ENCODE measurements at places on chromosomes 1 and 21.

- DNase-seq: no peak
Observed at GRCh38 chr1:244863491-244864252, 671 bp downstream of the HNRNPU start.

- DNase-seq: no peak
Observed at GRCh38 chr1:209397910-209398309, 185.6 kb upstream of the CAMK1G start.

DNA sequence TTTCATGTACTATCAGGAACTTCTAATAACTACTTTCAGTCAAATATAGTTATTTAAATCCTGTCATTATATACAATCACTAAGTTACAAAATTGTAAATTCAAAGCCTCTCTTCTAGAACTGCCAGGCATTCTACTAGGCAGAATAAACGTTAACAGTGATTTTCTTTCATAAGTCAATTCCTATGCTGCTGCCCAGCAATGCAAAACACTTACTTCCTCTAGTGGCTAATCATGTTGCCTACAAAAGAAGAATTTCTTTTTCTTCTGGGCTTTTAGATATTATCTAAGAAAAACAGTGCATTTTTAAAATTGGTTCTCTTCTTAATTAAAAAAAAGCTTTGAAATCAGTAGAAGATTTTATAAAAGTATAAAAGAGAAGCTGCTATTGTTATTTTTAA lies 509.8 kb upstream of the ADAMTS5 start:
- no peak for DNase-seq

DNA sequence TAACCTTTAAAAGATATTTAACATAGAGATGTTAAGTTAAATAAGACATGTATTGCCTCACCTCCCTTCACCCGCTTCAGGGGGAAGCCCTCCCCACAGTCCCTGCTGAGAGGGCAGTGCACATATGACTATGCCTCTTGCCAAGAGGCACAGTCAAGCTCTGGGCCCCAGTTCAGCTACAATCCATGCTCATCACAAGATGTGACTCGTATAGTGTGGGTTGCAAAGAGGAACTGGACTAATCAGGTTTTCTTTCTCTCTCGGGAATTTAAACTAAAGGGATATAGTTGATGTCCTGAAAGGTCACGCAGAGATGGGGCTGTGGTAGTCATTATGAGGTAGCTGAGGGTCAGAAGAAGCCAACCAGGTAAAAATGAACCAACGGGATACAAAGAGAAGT lies 35.6 kb downstream of the LYST start:
- no peak for DNase-seq

DNA sequence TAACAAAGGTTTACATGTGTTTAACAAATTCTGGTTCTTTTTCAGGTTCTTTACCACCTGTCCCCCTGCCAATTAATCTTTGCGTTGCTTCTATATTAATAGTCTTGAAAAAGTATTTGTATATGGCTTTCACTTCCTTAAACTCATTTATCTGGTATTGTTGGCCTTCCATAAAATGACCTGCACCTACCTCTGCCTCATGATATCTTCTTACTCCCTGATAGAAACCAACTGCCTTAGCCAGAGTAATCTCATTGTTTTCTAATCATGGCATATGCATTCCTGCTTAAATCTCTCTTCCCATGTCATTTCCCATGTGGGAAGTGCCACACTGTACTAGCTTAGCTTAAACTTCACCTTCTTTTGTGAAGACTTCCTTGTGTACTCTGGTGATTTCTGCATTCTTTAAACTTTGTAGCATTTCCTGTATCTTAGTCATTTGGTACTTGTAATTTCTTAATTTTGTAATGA lies 8.7 kb downstream of the SMG7 start:
- DNase-seq: no peak

DNA sequence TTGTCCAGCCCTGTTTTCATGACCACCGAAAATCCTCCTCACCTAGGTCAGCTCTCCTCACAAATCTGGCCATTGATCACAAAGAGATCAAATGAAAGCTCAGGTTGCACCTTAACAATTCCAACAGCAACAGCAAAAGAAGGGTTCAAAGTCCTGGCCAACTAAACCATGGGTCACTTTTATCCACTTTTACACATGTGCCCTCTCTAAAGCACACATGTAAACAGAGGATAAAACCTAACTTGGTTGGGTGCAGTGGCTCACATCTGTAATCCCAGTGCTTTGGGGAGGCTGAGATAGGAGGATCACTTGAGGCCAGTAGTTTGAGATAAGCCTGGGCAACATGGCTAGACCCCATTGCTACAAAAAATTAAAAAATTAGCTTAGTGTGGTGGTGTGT lies 3.9 kb upstream of the RBM15 start:
- DNase-seq: peak; percentile 66

DNA sequence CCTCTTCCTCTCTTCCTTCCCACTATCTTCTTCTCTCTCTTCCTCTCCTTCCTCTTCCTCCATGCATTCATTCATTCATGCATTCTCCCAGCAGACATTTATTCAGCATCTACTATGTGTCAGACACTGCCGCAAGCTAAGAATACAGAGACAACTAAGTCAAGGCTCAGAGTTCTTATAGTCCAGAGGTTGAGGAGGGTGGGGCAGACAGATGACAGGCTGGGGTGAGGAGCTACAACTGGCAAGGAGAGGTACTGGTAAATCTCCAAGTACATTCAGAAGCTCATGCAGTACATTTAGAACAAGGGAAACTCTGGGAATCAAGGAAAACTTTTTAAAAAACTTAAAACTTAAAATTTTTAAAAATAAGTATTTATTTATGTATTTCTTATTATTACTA lies 56.4 kb upstream of the FMOD start:
- DNase-seq: no peak

GRCh38 chr21:36654324-36654723 lies 44.6 kb upstream of the SIM2 start:
- no peak for DNase-seq

GRCh38 chr1:174786760-174787159 lies 213.0 kb upstream of the CACYBP start:
- DNase-seq: no peak

GRCh38 chr1:29876902-29877301 lies 640.6 kb downstream of the PTPRU start:
- DNase-seq: no peak

- DNase-seq: no peak
Observed at GRCh38 chr1:94093396-94093795, 27.6 kb downstream of the ABCA4 start.

DNA sequence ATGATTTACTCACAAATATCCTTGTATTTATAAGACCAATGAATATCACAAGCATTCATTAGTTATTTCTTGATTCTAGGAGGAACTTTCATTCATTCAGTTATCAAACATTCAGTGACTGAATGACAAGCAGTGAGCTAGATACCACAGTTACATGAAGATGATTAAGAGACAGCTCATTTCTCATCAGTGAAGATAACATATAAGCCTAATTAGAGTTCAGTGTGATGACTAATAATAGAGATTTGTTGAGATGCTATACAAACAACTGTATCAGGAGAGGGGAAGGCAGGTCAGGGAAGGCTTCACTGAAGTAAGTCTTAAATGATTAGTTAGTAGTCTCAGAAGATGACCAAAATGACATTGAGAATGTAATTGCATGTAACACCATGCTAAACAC lies 14.6 kb upstream of the C1orf105 start:
- DNase-seq: no peak

GRCh38 chr1:223007935-223008334 lies 135.1 kb downstream of the TLR5 start:
- no peak for DNase-seq

All from HepG2 (cell line).